Epithelial cell of proximal tubule (primary cell): ENCODE measurements at places on chromosomes 16 and 17. TPM values are rescaled to one million over a fixed set of nuclear protein-coding genes. Genes with fewer than 3 reads are reported as not detected.
A peak's percentile ranks its signal among the peaks of the same experiment; 100 is the strongest.

DNA sequence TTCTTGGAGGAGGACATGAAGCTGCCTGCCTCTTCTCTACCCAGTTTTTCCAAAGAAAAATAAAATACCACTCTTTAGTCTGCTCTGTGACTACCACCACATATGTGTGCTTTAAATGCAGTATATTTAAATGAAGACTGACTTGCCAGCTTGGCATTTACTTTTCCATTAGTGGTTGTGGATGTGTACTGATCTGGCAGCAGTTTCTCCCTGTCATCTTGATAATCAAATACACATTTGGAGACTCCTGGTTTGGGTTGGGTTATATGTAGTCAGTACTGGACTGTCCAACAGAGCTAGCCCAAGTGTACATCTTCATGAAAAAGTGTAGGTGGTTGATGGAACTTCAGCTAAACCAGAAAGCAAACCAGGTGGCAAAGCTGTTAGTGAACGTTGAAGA lies 19.9 kb downstream of the COX10 start:
- DNase-seq = no peak

GRCh38 chr17:37527249-37527851 lies 37.7 kb downstream of the DUSP14 start:
- DNase-seq = peak; percentile 15

CCL14 gene
- not detected in 2 replicates for total RNA-seq

- DNase-seq = no peak
Measured at GRCh38 chr16:6988846-6989245, 343.8 kb upstream of the RBFOX1 start.

TEX19 gene
- total RNA-seq = 0.07 TPM in 1 of 2 replicates, not detected in the other

DNA sequence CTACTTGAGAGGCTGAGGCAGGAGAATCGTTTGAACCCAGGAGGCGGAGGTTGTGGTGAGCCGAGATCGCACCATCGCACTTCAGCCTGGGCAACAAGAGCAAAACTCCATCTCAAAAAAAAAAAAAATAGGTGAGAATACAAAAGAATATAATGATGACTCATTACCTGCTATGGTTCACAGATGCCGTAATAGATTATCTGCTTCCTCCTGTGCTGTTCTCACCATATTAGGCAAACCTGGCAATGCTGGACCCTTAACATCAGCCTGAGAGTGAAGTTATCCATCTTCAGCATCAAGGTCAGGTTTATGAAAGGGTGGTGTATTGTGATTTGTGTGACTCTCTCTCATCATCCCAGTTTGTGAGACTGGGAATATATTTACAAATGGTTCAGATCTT lies 271.3 kb upstream of the CPHXL start:
- DNase-seq = no peak

- DNase-seq = no peak
Measured at GRCh38 chr17:5209396-5209795, 17.7 kb upstream of the ZNF594 start.

GRCh38 chr16:29315916-29316517 lies 90.5 kb downstream of the NPIPB11 start:
- no peak for DNase-seq

GRCh38 chr17:21233581-21234347 lies 19.4 kb downstream of the NATD1 start:
- DNase-seq = no peak

PRAC2 gene
- not detected in 2 replicates for total RNA-seq

GRCh38 chr17:78781104-78781892 lies 775 bp downstream of the CYTH1 start:
- DNase-seq = no peak

RAP1GAP2 gene
- total RNA-seq = 24.3 and 30.4 TPM in 2 replicates

DNA sequence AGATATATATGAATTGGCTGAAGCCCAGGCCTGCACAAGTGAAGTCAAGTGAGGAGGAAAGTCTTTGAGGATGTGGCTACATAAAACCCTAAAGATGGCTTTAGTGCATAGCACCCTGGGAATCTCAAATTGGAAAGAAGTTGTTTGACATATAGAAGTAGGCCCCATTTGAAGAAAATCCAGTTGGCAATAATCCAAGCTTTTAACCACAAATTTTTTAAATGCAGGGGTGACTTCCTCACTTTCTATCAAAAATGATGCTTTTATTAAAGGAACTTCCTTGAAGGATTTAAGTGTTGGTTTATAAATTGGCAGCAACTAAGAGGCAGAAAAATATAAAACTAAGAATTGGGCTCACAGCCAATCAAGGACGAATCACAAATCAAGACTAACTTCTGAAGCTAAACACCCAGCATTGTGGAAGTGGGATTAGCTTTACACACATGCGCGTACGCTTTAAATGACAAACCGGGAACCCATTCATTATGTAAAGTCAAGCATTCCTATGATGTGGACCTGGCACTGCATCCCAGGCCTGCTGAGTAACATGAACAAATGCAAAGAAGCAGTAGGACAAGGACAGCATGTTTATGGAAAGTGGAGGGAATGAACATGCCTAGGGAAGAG lies 63.3 kb downstream of the NOG start:
- no peak for DNase-seq

GRCh38 chr16:86067936-86068335 lies 169.0 kb downstream of the IRF8 start:
- DNase-seq = no peak

BTBD17 gene
- total RNA-seq = not detected in 2 replicates

DNA sequence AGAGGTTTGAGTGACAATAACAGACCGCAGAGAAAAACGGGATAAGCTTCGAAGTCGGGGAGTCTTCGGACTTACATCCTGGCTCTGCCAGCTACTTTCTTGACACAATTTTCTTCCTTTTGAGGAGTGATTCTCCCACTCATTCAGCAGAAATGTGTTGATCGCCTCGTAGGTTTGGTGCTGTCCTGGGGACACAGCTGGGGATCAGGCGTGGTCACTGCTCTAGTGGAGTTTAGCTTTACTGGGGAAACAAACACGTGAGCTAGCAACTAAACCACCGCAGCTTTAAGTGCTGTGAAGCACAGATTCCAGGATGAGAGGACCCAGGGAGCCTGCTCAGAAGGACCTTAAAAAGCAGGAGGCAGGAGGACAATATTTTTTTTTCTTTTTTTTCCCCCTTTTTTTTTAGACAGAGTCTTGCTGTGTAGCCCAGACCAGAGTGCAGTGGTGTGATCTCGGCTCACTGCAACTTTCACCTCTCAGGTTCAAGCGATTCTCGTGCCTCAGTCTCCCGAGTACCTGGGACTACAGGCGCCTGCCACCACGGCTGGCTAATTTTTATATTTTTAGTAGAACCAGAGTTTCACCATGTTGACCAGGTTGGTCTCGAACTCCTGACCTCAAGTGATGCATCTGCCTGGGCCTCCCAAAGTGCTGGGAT lies 858 bp downstream of the NUBP1 start:
- DNase-seq = no peak

GRCh38 chr16:65509172-65509571 lies 387.3 kb upstream of the CDH11 start:
- no peak for DNase-seq

KRTAP9-8 gene
- not detected in 2 replicates for total RNA-seq

GRCh38 chr16:89117227-89117974 lies 23.7 kb downstream of the ACSF3 start:
- no peak for DNase-seq

DNA sequence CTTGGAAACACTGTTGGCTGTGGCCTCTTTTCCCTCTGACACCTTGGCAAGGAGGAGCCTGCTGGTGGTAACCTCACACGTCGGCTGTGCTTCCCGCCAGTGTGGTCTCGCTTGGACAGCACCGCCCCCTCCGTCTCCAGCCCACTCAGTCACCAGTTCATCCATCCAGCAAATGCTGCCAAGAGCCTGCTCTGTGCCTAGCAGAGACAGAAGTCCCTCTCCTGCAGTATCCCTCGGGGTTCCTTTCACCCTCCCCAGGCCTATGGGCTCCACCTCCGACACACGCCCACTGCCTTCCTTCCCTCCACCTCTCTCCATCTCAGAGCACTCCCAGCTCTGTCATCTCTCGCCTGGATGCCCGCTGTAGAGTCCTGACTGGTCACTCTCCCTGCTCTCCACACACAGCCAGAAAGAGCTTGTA lies 12.3 kb downstream of the CACNG4 start:
- DNase-seq = no peak

GRCh38 chr17:44775838-44776621 lies 17.2 kb downstream of the ADAM11 start:
- no peak for DNase-seq

DNA sequence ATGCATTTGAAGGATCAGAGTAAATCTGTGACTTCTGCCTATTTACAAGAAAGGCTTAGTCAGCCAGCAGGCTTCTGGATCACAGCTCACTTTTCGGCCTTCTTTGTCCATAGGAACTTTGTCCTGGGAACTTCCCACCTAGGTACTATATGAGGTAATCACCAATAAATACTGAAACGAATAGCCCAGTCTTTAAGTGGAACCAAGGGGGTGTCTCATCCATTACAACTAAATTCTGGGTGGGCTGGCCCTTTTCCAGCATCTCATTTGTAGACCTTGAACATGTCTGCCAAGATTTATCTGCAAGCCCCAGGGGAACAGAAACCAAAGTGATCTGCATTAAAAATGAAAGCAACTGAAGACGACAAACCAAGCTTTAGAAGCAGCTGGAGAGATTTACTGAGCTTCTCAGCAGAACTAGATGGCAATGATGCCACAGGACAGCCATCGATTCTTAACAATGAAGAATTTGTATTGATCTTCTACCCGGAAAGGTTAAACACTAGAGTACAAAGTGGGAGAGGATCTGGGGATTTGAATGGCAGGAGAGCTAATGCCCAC lies 55.5 kb downstream of the SNX11 start:
- peak; percentile 58 for DNase-seq

COL1A1 gene
- 13.9 and 105 TPM in 2 replicates for total RNA-seq

DNA sequence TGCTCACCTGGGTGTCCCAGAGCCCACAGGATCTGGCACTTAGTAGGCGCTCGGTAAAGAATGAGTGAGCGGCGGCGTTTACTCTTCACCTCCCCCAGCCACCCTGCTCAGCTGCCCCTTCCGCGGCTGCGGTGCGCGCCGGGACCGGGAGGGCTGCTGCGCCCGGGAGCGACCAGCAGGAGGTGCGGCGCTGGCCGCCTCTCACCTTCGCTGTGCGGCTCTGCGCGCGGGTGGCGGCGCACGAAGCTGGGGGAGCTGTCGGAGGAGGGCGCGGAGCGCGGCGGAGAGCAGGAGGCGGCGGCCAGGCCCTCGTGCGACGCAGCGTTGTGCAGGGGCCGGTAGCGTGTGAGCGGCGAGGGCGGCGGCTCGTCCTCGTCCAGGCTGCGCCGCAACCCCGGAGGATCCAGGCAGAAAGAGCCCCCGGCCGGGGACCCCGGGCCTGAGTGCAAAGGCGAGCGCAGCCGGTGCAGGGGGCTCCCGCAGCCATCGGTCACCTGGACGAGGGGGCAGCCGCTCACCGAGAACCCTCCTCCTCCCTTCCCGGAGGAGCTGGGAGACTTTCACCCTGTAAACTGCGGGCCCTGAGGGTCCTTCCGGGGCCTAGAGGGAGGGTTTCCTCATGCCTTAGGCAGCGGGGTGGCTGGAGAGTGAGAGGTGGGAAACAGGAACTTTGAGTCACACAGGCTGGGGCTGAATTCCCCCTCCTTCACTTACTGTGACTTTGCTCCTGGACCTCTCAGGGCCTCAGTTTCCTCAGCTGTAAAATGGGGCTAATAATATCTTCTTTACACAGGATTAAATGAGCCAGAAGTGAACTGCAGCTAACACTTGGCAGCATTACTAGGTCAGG lies 12.5 kb downstream of the SAMD14 start:
- no peak for DNase-seq
